ENCODE measurements at places on chromosomes 7 and 10.
A peak's percentile ranks its signal among the peaks of the same experiment; 100 is the strongest.

DNA sequence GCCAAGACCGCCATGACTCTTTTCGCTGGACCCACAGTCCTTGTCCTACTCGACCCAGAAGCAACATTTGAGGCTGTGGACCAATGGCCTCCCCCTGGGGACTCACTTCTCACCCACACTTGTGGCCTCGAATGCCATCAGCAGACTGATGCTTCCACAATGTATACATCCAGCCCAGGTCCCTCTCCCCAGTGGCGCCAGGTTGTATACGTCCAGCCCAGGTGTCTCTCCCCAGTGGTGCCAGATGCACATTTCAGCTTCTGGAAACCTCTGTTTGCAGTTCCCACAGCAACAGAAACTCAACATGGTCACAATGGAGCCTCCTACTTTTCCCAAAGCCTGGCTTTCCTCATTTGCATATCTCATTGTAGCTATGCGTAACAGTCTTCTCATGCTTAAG, 210.5 kb upstream of the RNF32 start:
- no peak for DNase-seq

GRCh38 chr7:74586258-74587175, 71.0 kb upstream of the GTF2I start:
- no peak for DNase-seq

DNA sequence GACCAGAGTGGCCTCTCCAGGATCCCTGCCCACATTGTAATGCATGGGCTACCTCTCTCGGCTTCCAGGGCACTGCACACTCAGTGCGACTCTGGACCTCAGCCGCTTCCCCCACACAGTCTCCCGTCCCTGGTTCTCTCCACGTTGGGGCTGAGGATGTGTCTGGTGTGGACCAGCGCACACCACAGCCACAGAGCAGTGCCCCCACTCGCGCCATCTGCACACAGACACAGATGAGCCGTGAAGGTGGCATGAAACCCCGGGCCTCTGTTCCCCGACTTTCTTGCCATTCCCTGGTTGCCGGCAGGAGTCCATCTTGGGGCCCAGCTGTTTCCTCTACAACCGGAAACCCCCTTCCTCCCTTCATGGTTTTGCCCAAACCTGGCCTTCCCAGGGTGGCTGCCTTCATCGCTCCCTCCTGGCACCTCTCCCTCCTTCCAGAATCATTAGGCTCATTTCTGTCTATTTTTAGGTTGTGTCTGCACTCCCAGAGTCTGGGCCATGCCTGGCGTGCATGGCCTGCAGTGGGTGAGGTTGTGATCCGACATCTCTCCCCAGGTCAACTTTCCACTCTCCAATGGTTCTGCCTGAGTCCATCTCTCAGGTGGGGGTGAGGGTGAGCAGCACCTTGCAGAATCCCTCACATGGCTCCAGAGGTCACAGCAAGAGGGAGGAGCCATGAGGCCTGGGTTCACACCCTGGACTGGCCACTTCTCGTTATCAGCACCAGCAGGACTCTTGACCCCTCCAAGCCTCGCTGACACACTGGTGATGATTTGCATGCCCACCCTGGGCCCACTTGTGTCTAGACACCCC, 10.1 kb downstream of the RASGEF1A start:
- no peak for DNase-seq

DNA sequence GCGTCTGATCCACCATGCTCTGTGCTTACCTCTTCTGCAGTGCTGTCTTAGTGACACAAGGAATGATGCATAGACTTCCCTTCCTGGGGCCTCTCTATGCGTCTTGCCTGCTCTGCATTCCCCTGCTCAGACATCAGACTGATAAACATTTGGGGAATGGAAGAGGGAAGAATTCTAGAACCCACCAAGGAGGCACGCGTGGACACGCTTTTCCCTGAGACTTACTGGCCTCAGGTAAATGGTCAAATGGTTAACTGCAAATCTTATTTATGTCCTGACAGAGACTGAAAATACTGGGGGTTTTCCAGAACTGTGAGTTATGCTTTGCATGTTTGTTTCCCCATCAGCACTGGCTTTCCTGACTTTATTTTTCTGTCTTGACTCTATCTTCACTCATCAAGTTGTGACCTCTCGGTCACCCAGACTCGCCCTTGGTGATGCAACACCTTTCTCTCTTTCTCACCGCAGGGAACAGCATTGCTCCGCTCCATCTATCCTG, 285.9 kb upstream of the FZD8 start:
- DNase-seq, result no peak

GRCh38 chr10:3924344-3924743, 139.3 kb upstream of the KLF6 start:
- DNase-seq, result no peak

- no peak for DNase-seq
These were observed 5.7 kb downstream of the ARHGAP22 start for GRCh38 chr10:48598936-48599829.

- DNase-seq, result no peak
These were observed 112.2 kb upstream of the GPR26 start for GRCh38 chr10:123553810-123554430.

GRCh38 chr10:125083576-125083920, 76.8 kb downstream of the CTBP2 start:
- DNase-seq, result no peak

- DNase-seq, result peak; percentile 37
These were observed 34.9 kb downstream of the TAX1BP1 start for GRCh38 chr7:27774717-27775328.

DNA sequence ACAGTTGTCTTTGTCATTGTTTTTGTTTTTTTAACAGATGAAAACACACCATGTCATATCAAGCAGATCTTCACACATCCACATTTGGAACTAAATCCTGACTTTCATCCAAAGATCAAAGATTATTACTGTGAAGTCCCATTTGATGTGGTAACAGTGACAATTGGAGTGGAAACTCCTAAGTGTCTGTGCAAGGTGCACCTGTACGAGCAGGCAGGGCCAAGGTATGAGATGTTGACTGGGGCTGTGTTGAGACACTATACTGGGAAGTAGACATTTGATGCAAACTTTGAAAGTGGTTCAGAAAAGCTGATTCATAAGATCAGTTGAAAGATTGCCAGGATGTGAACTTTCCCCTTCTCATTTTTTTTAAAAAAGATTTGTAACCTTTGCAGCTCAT, 152.3 kb downstream of the CPED1 start:
- DNase-seq, result no peak

GRCh38 chr10:17564911-17565310, 52.3 kb downstream of the HACD1 start:
- no peak for DNase-seq

DNA sequence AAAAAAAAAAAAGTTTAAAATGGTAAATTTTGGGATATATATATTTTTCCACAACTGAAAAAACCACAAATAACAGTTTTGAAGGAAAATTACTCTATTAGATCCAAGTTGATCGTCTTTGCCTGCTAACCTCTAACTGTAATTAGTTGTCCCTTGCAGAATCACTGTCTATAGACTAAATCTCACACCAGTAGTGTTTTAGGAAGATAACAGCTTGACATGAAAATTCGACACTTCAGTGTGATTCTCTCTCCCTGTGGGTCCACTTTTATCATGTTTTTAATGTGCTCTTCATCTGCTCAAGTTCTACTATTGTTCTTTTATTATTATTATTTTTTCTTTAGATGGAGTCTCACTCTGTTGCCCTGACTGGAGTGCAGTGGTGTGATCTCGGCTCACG, 24.5 kb upstream of the ARHGAP21 start:
- no peak for DNase-seq

GRCh38 chr7:155814316-155815276, 2.3 kb upstream of the SHH start:
- peak; percentile 35 for DNase-seq

Measured in NB4 (cell line).